Right ventricle myocardium superior (tissue), 1 donor: ENCODE measurements at places on chromosomes 4 and X. TPM values are rescaled to one million over a fixed set of nuclear protein-coding genes. Genes with fewer than 3 reads are reported as not detected.

IL3RA gene
- 6.4 TPM for total RNA-seq

DNA sequence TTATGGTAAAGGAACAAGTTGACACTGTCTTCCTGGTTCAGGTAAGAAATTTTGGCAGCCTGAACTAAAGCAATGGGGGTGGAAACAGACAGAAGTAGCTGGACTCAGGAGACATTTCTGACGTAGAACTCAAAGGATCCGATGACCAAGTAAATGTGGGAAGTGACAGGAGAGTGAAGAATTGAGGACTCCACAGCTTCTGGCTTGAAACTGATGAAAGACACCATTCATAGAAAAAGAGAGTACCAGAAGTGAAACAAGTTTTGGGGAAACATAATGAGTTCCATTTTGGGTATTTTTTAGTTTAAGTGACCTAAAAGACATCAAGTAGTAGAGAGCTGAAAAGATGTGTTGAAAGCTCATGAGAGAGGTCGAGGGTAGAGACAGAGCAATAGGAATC is 5.7 kb downstream of the FAM120C start:
- DNase-seq = no peak

DNA sequence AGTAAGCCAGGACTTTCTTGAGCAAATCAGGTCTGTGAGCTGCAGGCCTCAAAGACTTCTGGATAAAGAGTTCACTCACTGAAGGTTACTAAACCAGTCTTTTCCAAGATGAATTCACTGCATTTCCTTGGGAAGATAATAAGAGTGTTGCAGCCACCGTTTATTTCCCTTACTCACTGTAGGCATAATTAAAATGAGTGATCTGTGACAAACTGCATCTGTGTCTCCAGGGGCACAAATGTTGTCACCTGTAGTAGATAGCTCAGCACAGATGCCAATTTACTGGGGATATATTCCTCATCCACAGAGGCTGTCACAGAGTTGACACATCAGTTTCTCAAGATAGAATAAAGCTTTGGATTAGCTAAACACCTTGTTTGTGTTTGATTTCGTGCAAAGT is 580.2 kb downstream of the SPRY1 start:
- no peak for DNase-seq

MAGEA3 gene
- total RNA-seq = not detected

DNA sequence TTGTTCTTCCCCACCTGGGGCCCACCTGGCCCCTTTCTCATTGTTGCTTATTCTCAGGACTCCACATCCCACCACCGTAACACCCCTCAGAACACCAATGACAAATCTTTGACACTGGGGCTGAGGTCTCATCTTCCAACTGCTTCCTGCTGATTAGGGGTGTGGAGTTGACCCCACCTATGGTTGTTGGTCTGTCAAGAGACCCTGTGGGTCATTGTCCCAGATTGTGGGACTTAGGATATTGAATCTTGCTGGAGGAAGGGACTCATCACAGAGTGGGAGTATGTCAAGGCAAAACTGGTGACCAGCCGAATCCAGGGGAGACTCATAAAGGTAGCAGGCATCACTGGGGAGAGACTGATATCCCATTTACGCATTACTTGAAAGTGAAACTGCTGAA is 140.2 kb upstream of the PLAC1 start:
- no peak for DNase-seq

DNA sequence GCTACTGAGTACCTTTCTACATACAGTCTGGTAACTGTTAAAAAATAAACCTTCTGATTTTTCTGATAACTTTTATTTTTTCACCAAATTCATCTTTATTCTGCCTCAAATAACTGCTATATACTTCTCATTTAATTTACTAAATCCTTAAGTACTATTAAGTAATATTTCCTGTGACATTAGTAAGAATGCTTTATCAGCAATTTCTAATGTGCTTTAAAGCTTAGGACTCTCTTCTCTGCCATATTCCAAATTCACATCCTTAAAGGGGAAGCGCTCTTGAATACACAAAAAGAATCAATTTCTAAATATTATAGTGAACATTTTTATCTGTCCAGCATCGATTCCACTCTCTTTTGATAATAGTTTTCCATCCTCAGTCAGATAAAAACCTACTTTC is 81.1 kb downstream of the DCAF8L2 start:
- DNase-seq = no peak

F8A2 gene
- not detected for total RNA-seq

GPRIN3 gene
- 6.2 TPM for total RNA-seq

- no peak for DNase-seq
Observed at GRCh38 chr4:162682651-162683050, 484.0 kb downstream of the NAF1 start.

MAP9 gene
- 5.3 TPM for total RNA-seq

- DNase-seq = no peak
Observed at GRCh38 chr4:73620115-73620792, at the start of gene RASSF6. Gene RASSF6, minus strand, starts transcription at chr4:73620436. Its CDS starts 8,641 bp downstream, at chr4:73611795.

FGF2 gene
- total RNA-seq = 4.9 TPM

TENT5D gene
- not detected for total RNA-seq

RPA4 gene
- not detected for total RNA-seq

DNA sequence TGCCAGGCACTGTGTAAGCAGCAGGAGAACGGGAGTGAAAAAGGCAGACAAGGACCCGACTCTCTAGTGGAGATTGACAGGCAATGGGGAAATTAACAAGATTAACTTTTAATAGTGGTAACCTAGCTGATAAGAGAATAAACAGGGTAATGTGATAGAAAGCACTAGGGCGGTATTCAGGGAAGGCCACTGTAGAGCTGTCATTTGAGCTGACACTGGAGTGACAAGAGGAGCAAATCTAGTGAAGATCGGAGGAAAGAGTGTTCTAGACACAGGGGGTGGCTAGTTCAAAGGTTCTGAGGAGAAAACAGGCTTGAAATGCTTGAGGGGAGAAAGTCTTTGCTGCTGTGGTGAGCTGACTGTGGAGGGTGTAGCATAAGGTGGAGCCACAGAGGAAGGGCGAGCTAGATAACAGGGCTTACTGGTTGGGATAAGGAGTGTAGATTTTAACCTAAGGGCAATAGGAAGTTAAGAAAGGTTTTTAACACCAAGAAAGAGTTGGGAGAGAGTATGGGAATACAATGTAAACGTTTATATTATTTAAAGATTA is 122.8 kb downstream of the SLC10A7 start:
- DNase-seq = no peak

GRCh38 chrX:5632061-5632614 is 596.5 kb downstream of the NLGN4X start:
- DNase-seq = no peak

- DNase-seq = no peak
Observed at GRCh38 chr4:128009428-128009827, 44.2 kb downstream of the ABHD18 start.

PARM1 gene
- total RNA-seq = 65.2 TPM

DNA sequence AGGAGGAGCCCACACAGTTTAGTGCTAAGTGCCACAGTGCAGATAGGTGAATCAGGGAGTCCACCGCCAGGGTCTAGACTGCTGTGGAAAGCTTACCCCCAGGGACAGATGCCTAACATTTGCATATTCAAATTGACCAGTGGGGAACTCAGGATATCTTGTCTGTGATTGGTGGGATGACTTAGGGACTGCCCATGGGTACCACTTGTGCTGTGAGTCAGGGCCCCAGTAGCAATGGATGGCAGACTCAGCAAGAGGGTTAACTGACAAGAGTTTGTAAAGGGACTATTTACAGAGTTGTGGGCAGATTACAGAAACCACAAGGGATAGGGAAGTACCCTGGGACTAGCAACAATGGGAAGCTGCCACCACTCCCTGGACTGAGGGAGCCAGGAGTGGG is 282.1 kb downstream of the BCOR start:
- no peak for DNase-seq

GRCh38 chr4:181301735-181302710 is 941.2 kb upstream of the TENM3 start:
- DNase-seq = peak; percentile 43

- DNase-seq = no peak
Observed at GRCh38 chr4:44046491-44046890, 402.1 kb downstream of the KCTD8 start.

DNA sequence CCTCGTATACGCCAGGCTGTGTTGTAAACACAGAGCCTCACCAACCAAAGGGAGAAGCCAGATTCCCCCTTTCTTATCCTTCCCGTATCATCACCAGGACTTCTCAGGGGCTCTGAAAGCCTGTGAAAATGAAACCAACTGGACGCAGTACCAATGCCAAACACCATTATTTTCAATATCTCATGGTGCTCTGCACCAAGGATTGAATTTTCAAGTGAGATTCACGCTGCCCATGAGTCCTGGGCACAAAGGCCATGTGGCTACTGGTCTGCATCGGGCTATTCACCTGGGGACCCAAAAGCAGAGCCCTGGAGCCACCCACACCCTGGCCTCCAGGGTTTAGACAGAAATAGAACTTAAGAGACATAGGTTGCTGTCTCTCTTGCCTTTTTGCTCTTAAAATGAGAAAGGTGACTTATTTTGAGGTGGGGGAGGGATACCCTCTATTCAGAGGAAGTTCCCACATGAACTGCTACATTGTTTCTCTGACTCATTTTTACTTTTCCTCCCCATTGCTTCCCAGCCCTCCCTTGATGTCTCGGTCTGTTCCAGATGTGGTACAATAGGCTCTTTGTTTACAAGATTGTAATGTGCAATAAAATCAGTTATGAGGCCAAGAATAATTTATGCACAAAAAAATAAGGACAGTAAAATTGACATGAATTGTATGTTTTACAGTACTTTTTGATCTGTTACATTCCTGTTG is 55.4 kb downstream of the MAML3 start:
- DNase-seq = no peak

- DNase-seq = no peak
Observed at GRCh38 chr4:42519803-42520417, 122.6 kb downstream of the SHISA3 start.

FAT1 gene
- total RNA-seq = 48.0 TPM

ETDC gene
- total RNA-seq = not detected

EDNRA gene
- 3.7 TPM for total RNA-seq

GRCh38 chrX:82092307-82092706 is 890.4 kb downstream of the SH3BGRL start:
- no peak for DNase-seq

GRCh38 chr4:109728385-109728784 is 1.5 kb downstream of the PLA2G12A start:
- DNase-seq = no peak

- DNase-seq = no peak
Observed at GRCh38 chr4:145488310-145488709, 6.7 kb downstream of the SMAD1 start.

- peak; percentile 45 for DNase-seq
Observed at GRCh38 chrX:316351-317325, 2.0 kb downstream of the GTPBP6 start.

DNA sequence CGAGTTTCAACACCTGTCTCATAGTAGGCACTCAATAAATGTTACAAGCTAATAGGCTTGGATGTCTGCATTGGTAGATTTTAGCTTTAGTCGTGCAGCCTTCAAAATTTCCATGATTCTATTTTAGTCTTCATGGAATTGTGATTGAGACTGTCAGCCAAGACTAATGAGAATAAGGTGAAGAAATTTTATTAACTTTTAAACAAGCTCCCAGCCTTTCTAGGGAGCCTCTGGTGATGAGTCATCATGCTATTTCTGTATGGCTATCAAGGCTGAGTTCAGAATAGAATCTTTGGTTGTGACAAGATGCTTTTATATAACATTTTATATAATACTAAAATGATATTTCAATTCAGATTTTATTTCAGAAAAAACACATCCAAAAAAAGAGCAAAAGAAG is 685.8 kb downstream of the GABRG1 start:
- DNase-seq = no peak

GRCh38 chr4:43776371-43776770 is 672.2 kb downstream of the KCTD8 start:
- DNase-seq = no peak

GRCh38 chr4:117676153-117676552 is 358.1 kb upstream of the NDST3 start:
- no peak for DNase-seq

DNA sequence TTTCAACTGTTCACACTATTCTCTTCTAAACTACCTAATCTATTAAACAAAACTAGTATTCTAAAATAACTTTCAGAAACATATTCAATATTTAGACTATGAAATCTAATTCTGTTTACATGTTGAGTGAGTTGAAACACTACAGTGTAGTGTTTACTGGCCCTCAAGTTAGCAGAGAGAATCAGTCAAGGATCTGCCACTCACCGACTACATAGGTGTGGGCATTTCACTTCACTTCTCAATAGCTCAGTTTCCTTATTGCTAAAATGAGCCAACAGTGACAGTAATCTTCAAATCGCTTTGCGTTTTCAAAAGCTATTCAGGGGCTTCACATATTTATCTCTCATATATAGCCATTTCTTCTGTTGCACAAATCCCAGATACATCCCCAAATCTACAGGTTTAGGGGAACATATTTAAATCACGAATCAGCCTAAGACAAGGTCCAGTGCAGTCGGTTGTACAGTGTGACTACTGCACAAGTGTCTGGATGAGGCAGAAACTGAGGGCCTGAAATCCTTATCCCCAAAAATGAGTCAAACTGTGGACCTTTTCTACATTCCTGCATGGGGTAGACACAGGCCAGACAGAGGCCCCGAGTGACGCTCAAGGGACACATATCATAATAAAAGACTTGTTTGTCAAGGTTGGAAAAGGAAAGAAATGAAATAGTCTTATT is 129.8 kb downstream of the PPP3CA start:
- DNase-seq = peak; percentile 31

USP17L24 gene
- total RNA-seq = not detected

GRCh38 chr4:13476152-13476551 is 8.0 kb downstream of the RAB28 start:
- DNase-seq = no peak

GRCh38 chr4:31327031-31327430 is 606.9 kb downstream of the PCDH7 start:
- DNase-seq = no peak
